ENCODE measurements at places on chromosomes 6 and 20.
A peak's percentile ranks its signal among the peaks of the same experiment; 100 is the strongest.

- no peak for DNase-seq
These were observed 136.8 kb downstream of the ZDHHC14 start for GRCh38 chr6:157517601-157518359.

DNA sequence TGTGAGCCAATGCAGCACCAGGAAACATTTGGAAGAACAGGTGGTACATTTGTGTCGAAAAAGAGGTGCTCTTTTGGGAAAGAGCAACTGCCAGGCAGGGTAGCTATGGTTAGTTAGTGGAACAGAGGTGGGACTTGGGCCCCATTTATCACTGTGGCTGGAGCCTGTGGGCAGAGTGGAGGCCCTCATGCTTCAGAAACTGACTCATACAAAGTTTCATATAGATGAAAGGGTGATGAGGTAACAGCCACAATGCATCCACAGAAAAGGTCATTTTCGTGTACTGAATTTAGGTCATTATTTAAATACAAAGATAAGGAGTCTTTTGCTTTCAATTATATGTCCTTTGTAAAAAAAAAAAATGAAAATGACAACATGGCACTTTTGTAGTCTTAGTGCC, 76.4 kb upstream of the HS3ST5 start:
- DNase-seq: no peak

DNA sequence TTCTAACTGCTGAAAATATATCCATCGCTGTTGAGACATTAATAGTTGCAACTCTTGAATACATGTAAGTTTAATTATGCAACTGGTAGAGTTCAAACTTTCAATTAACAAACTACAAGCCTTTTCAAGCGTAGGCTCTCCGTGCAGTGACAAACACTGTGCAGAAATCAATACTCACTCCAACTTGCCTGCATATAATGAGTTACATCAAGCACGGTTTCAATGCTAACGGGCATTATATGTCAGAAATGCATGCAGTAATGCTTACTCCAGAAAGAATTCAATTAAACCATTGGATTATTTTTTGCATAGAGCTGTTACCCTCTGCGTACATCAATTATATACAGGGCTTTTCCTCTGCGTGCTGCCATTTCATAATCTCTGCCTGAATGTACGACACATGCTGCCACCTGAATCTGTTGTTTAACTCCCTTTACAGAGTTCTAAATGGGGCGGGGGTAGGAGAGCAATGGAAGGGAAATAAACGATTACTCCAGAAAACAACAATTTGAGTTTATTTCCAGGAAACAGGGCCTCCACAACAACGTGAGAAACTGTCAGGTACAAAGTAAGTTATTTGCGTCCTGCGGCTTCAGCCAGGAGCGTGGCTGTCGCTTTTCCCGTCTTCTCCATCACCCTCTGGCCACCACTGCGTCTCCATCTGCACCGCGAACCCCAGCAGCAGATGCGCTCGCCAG, 1.8 kb downstream of the PTPRK start:
- no peak for DNase-seq

- peak; percentile 38 for DNase-seq
These were observed 387.8 kb downstream of the CD83 start for GRCh38 chr6:14505401-14505800.

- DNase-seq: peak; percentile 87
These were observed at the start of gene SNAP25 for GRCh38 chr20:10218536-10219451. SNAP25 (plus strand) TSS chr20:10218830; CDS start chr20:10275492, 56,662 bp downstream.

- DNase-seq: no peak
These were observed 45.6 kb upstream of the SGK1 start for GRCh38 chr6:134363323-134364039.
